ENCODE measurements at places on chromosomes 2 and 18. TPM values are rescaled to one million over a fixed set of nuclear protein-coding genes. Genes with fewer than 3 reads are reported as not detected.
A peak's percentile ranks its signal among the peaks of the same experiment; 100 is the strongest.

Gene STPG4
- not detected for total RNA-seq

- DNase-seq: no peak
Measured at GRCh38 chr18:47983055-47983454, 52.6 kb upstream of the SMAD2 start.

DNA sequence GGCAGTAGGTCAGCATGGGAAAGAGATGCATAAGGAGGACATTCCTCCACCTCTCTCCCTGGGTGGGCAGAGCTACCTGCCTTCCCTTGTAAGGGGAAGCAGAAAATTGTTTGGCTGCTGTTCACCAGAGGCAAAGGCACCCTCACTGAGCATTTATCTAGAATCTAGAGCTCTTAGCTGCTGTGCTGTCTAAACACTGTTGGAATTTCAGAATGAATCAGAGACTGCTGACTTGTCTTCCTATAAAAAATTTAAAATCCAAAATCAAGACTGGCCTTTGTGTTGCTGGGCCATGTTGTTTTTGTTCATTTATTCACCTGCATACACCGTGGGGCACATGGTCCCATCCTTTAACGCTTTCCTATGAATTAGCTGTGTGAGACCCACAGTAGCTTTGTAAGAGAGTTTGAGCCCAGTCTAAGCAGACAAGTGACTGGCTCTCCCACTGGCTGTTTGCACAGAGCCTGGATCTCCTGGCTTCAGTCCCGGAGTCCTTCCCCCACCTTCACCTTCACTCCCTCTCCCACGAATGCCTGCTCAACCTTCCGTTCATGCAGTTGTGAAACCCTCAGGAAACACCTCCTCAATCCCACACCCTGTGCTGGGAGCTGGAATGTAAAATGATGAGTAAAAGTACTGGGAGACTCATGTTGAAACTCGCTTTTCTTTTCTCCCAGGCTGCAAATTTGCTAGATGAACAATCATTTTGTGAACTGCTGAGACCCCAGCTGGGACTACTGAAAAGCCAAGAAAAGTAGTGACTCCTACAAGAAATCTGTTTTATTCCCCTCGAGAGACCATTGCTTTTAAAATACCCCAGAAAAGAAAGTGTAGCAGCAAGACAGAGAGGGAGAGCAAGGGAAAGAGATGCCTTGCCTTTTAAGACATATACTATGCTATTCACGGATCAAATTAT lies 76.2 kb downstream of the FAM168B start:
- DNase-seq: no peak

Gene OSBPL1A
- total RNA-seq: 74.4 TPM

GRCh38 chr18:32742579-32742978 lies 30.2 kb downstream of the KLHL14 start:
- no peak for DNase-seq

Gene CYBRD1
- total RNA-seq: 110 TPM

Gene CPLX4
- not detected for total RNA-seq

- no peak for DNase-seq
Measured at GRCh38 chr18:45365835-45366234, 249.4 kb upstream of the SLC14A2 start.

DNA sequence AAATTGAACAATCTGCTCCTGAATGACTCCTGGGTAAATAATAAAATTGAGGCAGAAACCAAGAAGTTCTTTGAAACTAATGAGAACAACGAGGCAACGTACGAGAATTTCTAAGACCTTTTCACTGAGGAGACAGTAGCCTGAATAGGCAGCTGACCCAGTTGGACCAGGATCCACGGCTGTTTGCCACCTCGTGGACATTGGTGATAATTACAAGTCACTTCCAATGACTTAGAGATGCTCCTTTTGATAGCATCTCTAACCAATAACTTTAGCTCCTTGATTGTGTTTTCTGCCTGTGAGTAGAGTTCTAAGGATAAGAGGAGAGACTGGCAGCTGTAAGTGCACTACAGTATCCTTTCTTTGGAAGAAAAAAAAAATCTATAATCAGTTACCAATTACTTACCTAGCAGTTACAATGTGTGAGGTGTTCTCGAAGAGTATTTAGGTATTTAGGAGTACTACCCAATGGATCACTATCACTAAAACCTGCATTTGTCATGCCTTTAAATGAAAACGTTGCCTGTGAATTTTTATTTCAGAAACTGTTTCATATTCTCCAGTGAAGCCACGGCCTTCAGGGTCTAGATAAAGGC lies 31.3 kb upstream of the CNTNAP5 start:
- peak; percentile 19 for DNase-seq

DNA sequence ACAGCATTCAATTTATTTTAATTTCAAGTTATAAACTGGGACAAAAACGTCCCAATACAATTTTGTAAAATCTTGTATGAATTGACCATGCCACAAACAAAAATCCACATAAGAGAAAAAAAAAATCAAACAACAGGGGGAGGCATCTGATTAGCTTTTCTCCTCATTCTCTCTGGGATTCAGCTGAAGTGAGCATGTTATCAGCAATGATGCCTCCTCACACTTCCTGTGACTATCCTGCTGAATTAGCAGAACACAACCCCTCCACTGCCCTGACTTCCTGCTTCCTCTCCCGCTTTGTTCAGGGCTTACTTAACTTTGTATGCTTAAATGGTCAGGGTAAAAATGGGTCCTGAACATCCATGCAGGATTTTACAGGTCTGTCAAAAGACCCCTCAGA lies 132.2 kb upstream of the ITGB6 start:
- DNase-seq: no peak

GRCh38 chr2:109376796-109377495 lies 236.8 kb downstream of the SEPTIN10 start:
- DNase-seq: no peak

Measured in left cardiac atrium (tissue), 4 donors.